ENCODE measurements at places on chromosomes 5 and 9.

- DNase-seq, result no peak
Measured at GRCh38 chr5:126009566-126009965, 413.6 kb upstream of the GRAMD2B start.

GRCh38 chr9:131273856-131274673 is 2.2 kb downstream of the FAM78A start:
- DNase-seq, result no peak

DNA sequence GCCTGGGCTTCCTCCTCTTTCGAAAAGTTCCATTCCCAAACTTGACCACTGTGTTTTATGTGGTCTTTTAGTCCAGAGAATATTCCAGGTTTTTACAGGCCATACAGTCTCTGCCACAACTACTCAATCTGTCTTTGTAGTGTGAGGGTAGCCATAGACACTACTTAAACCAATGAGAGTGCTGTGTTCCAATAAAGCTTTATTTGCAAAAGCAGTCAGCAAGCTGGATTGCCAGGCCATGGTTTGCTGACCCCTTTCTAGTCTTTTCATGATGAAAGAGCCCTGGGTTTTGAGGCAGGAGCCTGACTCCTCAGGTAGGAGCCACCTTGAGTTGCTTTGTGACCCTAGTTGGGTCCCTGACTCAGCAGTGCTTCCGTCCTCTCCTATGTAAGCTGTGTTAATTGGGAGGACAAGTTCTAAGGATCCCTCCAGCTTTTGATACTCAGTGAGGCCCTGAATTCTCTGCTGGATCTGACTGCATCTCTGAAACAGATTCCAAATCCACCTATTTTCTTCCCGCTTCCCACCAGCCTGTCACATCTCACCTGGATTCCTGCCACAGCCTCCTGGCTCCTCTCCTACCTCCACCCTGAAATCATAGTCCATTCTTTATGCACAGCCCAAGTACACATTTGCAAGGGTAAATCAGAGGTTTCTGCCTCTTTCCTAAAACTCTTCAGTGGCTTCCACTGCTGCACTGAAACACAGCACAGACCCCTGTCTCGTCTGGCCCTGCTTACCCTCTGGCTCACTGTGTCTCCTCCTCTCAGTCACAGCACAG is 13.5 kb downstream of the GALNT10 start:
- no peak for DNase-seq

GRCh38 chr9:5425006-5425628 is 12.6 kb downstream of the PLGRKT start:
- DNase-seq, result no peak

GRCh38 chr5:172380301-172380986 is 73.9 kb downstream of the SH3PXD2B start:
- no peak for DNase-seq

GRCh38 chr5:82031220-82032119 is 59.6 kb downstream of the ATG10 start:
- DNase-seq, result no peak

- DNase-seq, result no peak
Measured at GRCh38 chr5:32869216-32869615, 158.1 kb downstream of the NPR3 start.

Data from brain pericyte (primary cell).